ENCODE measurements at places on chromosomes 11 and 22.

GRCh38 chr11:27390318-27391295, 27.6 kb upstream of the CCDC34 start:
- DNase-seq = no peak

DNA sequence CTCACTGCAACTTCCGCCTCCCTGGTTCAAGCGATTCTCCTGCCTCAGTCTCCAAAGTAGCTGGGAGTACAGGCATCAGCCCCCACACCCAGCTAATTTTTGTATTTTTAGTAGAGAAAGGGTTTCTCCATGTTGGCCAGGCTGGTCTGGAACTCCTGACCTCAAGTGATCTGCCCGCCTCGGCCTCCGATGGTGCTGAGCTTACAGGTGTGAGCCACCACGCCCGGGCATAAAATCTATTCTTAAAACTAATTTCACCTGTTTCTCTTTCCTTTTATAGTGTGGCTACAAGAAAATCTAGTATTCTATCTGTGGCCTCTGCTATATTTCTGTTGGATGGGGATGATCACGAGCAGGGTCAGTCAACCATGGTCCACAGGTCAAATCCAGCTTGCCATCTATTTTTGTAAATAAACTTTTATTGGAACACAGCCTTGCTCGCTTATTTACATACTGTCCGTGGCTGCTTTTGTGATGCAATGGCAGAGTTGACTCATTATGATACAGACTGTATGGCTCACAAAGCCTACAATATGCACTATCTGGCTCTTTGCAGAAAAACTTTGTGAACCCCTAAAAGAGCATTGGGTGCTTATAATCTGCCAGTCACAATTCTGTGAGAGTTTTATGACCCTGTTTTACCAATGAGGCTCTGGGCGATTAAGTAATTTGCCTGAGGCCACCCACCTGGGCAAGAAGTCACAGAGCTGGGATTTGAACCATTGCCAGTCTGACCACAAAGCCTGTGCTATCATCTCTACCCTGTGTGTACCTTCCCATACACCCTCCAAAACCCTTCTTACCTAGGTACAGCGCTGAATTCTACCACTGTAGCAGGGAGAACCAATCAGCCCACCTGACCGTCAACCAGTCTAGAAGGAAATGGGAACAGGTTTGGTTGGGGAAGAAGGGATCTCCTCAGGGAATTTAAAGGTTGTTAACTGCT, 28.3 kb downstream of the SLC1A2 start:
- no peak for DNase-seq

DNA sequence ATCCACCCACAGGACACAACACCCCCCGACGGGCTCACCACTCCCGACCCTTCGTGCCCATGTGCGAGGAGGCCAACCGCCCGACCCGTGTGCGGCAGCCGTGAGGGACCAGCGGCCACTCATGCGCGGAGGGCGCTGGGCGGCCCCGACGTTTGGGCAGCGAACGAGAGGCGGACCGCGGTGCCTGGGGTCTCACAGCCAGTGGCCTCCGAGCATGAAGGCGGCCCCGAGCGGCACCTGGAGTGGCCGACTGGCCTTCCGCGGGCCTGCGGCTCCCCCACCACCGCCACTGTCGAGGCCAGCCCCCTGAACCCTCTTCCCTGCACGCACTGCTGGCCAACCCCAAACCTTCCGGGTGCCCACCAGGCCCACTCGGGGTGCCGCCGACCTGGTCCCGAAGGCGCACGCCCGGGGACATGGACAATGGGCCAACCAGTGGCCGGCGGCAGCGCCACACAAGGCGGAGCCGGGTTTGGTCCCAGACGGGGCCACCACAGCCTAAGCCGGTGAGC, 4274.9 kb upstream of the OR11H1 start:
- no peak for DNase-seq

DNA sequence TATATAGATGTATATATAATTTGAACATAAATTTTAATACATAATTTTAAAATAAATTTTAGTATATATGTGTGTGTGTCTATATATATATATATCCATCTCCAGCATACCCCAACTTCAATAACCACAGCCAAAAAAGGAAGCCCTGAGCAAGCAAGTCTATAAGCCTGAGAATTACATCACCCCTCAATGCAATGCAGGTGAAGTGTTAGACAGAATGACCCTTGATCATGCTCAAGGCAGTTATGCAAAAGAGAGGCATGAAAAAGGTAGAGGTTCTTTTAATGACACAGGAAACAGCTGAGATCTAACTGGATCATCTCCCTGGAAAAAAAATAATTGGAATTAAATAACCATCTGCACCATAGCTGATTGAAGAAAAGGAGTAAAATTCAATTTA, 557.9 kb upstream of the ANO5 start:
- DNase-seq = no peak

- DNase-seq = no peak
Measured at GRCh38 chr22:35440129-35440528, 40.2 kb downstream of the MCM5 start.

- no peak for DNase-seq
Measured at GRCh38 chr11:4890279-4890678, 8.6 kb downstream of the OR51T1 start.

GRCh38 chr22:35172442-35172841, 84.9 kb upstream of the HMGXB4 start:
- peak; percentile 17 for DNase-seq

DNA sequence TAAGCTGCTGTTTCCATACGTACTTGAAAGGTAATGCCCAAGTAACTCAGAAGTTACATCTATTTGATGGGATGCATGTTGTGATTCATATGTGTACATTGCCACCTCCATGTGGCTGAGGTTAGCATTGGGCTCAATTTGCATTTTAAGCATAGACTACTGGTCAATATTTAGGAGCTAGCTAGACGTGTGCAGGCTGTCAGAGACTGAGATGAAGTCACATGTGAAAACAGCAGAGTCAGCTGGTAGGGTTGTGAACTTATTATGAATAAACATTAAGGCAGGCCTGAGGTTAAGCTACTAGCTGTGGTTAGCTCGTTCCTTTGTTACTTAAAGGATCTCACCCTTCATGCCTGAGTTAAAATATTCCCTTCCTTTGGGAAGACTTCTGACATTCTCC, 114.5 kb upstream of the MTNR1B start:
- no peak for DNase-seq

DNA sequence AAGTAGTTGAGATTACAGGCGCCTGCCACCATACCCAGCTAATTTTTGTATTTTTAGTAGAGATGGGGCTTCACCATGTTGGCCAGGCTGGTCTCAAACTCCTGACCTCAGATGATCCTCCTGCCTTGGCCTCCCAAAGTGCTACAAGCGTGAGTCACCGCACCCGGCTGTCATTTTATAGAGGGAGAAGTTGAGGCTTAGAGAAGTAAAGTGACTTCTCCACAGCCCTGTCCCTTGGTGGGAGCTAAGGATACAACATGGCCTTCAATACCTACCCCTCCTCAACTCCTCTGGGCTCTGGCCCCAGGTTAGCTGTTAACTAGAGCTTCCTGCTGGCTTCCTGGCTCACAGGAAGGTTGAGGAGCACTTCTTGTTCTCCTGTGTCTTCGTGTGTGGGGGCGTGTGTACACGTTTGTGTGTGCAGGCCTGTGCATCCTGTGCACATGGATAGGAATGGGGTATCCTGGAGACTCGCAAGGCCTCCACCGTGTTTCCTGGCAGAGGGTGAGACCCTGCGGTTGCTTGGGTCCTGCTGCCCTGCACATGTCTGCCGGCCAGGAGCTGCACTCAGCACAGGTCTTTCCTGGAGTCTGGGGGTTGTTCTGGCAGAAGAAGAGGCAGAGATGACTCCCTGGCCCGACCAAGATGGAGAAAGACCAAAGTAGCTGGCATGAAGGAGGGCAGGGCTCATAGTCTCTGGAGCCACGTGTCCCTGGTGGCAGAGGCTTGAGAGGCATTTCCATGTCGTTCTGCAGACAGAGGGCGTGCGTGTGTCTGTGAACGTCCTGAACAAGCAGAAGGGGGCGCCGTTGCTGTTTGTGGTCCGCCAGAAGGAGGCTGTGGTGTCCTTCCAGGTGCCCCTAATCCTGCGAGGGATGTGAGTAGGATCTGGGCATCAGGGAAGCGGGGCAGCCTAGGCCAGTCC, 2.4 kb downstream of the SIDT2 start:
- peak; percentile 60 for DNase-seq

GRCh38 chr22:39300186-39300830, 19.1 kb downstream of the RPL3 start:
- DNase-seq = no peak

DNA sequence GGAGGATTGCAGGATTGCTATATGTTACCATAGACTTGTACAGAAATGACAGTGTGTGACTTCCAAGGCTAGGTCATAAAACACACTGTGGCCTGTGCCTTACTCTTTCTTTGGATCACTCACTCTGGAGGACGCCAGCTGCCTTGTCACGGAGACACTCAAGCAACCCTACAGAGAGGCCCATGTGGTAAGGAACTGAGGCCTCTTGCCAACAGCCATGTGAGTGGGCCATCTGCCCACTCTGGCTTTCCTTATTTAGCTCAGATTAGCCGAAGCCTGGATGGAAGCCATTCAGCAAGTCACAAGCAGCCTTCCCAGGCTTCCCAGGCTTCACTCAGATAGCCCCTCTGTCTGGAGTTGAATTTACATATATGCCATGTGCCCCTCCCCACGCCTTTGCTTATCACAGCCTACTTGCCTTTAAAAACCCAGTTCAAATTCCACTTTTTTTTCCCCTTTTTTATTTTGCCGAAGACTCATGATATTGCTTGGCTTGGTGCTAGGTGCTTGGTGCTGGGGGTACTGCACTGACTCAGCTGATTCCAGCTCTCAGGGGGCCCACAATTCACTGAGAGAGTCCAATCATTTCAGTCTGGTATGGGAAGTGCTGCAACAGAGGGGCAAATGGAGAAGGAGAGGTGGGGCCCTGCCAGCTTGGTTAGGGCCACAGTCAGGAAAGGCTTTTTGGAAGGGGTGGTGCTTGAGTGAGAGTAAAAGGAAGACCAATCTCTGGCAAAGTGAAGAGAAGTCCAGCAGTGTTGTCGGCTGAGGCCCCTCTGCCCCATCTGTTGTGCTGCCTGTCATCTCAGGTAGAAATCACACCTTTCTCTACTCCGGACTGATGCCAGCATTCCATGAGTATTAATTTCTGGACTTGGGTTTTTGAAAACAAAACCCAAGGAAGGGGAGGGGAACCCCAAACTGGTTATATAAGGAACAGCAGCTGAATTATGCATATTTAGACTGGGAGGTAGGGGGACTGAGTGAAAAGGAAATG, 14.5 kb upstream of the P4HA3 start:
- DNase-seq = no peak

DNA sequence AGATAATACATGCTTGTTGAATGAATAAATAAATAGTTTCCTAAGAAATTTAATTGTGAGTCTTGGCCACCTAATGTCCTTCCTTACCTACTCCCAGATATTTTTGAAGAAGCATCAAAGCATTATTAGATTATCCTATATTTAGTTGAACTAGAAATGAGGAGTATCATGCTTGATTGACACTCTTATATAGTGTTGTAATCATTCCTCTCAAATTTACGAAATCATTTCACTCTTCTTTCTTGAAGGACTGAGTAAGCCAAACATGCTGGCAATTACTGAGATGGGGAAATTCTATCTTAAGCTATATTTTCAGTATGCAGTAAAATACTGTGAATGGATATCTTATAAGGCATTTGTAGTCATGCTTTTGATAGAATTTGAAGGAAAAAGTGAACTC, 189.0 kb downstream of the LUZP2 start:
- DNase-seq = no peak

DNA sequence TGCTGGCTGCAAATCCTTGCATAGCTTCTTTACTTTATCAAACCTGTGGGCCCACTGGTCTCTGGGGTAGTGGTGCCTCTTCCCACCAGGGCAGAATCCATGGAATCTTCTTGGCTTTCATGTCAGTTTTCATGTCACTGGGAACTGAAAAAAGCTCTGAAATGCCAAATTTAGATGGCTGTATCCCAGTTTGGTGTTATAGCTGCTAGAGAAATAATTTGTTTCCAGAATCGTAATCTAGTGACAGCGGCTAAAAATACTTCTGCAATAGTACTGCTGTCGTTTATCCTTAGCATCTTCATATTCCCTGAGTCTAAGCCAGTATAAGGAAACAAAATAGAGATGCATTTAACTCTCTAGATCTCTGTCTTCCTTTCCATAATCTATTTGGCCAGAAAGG, 983.4 kb upstream of the FAT3 start:
- DNase-seq = no peak

DNA sequence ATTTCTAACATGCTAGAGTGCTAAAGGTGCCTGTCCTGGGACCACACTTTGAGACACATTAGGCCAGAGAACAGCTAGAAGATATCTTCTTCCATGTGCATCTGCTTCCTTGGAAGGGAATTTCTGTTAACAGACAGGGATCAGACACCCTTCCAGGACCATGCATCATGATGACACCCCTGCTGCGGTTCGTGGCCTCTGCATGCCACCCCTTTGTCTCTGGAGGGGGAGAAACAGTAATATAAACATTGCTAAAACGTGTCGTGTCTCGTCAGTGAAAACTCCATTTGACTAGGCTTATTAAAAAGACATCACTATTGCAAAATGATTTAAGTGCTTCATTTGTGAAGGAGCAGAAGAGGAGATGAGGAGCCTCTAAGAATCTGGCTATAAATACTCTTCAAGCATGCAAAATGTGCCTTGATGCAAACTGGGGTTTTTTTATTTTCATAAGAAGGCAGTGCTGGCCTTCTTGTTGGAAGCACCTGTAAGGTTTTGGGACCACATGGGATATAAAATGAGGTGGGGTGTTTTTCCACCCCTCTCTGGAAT, 141.6 kb downstream of the MYO18B start:
- DNase-seq = no peak

- DNase-seq = no peak
Measured at GRCh38 chr11:34501949-34502348, 11.6 kb downstream of the ELF5 start.

DNA sequence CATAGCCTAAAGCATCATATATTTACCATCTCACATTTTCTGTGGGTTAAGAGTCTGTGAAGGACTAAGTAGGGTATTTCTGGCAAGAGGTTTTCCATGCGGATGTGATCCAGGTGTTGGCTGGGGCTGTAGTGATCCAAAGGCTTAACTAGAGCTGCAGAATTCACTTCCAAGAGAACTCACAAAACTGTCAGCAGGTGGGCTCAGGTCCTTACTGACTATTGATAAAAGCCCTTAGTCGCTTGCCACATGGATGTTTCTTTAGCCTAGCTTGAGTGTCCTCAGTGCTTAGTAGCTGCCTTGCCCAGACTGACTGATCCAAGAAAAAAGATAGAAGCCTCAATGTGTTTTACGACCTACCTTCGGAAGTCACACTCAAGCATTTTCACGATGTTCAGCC, 250.8 kb downstream of the CNTN5 start:
- DNase-seq = no peak

GRCh38 chr11:128310676-128311445, 276.5 kb downstream of the ETS1 start:
- no peak for DNase-seq

- DNase-seq = peak; percentile 74
Measured at GRCh38 chr11:112871909-112872500, 89.2 kb upstream of the NCAM1 start.
